ENCODE measurements at places on chromosomes 2 and 18.

DNA sequence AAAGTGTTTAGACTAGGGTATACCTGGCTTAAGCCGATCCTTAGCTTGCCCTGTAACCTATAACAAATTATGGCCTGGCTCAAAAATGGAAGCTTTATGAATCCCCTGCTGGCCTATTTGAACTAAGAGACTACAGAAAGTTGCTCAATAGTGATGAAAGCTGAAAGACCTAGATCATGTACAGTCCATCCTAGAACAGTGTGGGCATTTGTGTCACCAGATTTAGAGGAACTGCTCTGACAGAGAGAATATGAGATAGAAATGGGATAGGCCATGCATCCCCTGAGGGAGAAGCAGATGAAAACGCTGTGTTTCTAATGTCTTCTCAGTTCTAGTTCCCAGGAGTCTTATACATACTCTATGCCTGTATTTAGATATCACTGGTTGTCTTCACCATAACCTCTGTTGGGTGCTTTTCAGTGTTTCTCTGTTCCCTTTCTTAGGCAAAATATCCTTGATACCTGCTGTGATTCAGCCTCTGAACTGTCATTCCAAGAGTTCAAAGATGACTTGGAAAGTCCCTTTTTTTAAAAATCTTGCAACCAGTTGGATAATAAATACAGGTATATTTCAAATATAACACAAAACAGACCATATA, 246.9 kb upstream of the SLC39A10 start:
- DNase-seq = no peak

DNA sequence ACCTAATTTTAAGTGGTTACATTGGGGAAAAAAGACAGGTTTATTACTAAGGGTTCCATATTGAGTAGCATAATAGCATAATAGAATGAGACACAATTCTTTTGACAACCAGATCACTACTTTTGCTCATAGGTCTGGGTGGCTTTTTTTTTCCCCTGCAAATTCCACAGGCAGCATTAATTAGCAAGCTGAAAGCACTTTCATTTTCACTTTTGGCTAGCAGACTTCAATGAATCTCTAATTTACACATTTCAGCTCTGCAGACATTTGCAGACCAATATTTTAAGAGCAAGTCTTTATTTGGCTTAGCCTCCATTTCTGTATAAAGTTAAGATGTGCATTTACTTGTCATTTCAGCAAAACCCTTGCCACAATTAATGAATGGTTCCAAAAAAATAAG, 185.5 kb downstream of the NOL4 start:
- DNase-seq = no peak

- no peak for DNase-seq
Observed at GRCh38 chr18:9855681-9856080, 30.1 kb upstream of the TXNDC2 start.

GRCh38 chr2:189287982-189288521, 108.5 kb upstream of the COL5A2 start:
- DNase-seq = peak; percentile 18

- no peak for DNase-seq
Observed at GRCh38 chr18:48605408-48605845, 66.6 kb downstream of the CTIF start.

DNA sequence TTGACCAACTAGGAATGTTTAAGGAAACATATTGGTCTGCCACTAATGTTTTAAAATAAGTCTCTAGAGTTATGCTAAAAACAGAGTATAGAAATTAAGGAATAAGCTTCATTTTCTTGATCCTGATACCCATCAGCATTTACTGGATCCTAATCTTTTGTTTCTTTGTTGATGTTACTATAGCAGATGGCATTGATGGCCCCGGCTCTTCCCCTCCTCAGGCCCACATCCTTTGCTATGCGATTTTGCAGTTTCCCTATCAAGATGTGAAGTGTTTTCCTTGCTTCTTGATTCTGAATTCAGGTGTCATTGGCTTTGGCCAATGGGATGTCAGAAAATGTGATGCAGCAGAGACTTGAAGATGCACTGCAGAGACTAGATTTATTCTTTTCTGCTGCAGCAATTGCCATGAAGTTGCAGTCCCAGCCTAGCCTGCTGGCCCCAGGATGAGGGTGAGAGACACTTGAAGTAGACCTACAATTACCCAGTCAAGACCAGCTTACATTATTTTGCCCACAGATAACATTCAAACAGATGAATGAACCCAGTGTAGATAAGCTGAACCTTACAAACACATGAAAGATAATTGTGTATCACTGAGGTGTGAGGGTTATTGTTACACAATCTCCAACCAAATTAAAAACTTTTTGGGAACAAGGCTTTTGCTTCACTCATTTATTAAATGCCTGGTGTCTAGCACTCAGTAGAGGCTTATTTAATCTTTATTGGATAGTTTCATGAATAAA, 115.2 kb upstream of the ITGA4 start:
- no peak for DNase-seq

GRCh38 chr18:45806226-45806625, 19.2 kb upstream of the SIGLEC15 start:
- no peak for DNase-seq

DNA sequence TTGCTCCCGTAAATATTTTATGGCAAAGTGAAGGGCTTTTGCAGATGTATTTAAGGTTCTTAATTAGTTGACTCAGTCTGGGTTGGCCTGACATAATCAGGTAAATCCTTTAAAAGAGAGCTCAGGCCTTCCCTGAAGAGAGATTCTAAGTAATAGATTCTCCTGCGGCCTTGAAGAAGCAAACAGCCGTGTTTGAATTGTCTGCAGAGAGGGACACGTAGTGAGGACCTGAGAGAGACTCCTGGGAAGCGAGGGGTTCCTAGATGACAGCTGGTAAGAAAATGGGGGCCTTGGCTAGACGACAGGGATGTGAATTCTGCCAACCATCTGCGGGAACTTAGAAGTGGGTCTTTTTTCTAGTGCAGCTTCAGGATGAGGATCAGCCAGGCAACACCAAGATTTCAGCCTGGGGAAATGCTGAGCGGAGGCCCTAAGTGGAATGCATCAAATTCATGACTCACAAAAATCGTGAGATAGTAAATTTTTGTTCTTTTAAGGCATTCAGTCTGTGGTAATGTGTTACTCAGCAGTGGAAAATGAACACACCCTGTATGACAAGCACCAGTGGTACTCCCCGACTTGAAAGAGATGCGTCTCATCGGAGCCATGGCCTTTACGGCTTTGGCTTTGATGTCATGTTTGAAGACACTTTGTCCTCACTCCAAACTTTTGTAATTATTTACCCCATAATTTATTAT, 62.1 kb upstream of the SMIM21 start:
- DNase-seq = no peak

- DNase-seq = no peak
Observed at GRCh38 chr2:119958670-119959268, 54.1 kb upstream of the EPB41L5 start.

DNA sequence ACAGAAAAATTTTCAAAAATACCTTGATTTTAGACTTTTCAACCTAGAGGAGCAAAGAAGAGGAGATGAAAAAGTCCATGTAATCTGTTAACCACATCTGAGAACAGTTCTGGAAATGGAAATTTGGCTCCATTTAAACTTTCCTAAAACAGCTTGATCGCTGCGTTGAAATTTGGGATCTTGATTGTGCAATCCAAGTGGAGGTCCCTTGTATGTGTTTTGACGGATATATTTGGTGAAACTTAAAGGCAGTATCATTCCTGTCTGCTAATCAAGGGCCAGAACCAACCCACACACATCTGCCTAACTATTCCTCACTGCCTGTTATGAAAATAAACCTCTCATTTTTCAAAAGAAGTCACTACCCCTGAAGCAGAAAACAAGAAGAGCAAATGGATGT, 46.6 kb downstream of the SPATS2L start:
- DNase-seq = no peak

DNA sequence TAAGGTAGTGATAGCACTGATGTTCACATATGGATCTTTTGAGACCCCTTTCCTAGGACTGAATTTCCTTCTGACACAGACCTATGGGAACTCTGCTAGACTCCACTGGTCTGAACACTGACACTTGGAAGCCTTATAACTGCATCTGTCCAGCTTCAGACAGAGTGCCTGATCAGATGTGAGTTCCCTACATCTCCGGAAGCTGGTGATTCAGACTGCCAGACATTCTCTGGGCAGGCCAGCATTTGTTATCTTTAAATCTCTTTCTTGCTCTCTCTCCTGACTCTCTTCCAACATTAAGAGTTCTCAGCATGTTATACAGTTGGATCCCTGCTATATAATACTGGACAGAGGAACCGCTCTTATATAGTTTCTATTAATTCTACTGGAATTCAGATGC, 408.5 kb downstream of the ZEB2 start:
- no peak for DNase-seq

- no peak for DNase-seq
Observed at GRCh38 chr2:172860336-172860707, 124.7 kb downstream of the RAPGEF4 start.

- DNase-seq = no peak
Observed at GRCh38 chr2:230016844-230017243, 51.9 kb downstream of the SLC16A14 start.

GRCh38 chr2:160420711-160421110, 72.9 kb downstream of the RBMS1 start:
- DNase-seq = no peak

DNA sequence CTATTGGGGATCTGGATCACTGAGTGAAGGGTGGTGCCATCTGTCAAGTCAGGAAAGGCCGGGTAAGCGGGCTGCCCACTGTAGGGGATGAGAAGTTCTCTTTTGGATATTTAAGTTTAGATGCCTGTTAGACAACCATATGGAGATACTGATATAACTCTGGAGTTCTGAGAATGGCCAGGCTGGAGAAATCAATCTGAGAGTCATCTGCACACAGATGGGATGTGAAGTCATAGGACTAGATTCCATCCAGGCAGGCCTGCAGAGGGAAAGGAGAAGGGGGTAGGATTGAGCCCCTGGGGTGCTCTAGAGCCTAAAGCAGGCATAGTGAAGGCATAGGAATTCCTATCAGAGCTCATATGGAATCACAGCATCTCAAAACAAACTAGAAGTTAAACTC, 30.1 kb downstream of the SPRED2 start:
- DNase-seq = no peak

- DNase-seq = no peak
Observed at GRCh38 chr2:236790963-236791362, 221.3 kb downstream of the ACKR3 start.

- DNase-seq = no peak
Observed at GRCh38 chr18:34741401-34741800, 31.3 kb downstream of the DTNA start.

DNA sequence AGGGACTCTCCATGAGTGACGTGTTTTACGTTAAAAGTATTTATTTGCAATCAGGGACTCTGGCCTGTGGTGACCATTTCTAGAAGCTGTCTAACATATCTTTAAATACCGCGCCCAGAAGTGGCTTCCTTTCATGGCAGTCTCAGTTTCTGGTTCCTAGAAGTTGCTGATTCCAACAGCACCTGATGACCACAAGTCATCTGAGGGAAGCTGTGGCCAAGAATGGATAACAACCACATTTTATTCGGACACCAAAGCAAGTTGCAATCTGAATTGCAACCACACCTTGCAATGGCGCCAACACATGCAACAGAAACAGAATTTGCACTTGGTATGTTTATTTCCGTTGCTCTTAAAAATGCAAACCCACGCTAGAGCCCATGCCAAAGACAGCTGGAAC, 33.1 kb downstream of the MEX3C start:
- DNase-seq = no peak

DNA sequence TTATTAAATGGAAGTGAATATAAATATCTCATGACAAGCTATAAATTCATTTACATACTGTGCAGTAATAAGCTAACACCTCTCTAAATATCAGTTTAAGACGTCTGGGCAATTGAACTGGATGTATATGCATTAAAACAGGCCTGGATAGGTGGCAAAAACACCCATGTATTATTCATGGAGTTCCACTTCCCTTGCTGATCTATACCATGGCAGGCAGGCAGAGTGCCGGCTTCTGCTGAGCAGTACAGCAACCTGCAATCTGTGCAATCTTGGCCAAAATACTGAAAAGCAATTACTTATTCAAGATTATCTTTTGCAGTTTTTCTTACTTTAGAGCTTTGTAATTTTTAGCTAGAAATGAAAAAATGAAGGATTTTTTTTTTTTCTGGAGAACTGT, 112.1 kb upstream of the PIEZO2 start:
- no peak for DNase-seq

DNA sequence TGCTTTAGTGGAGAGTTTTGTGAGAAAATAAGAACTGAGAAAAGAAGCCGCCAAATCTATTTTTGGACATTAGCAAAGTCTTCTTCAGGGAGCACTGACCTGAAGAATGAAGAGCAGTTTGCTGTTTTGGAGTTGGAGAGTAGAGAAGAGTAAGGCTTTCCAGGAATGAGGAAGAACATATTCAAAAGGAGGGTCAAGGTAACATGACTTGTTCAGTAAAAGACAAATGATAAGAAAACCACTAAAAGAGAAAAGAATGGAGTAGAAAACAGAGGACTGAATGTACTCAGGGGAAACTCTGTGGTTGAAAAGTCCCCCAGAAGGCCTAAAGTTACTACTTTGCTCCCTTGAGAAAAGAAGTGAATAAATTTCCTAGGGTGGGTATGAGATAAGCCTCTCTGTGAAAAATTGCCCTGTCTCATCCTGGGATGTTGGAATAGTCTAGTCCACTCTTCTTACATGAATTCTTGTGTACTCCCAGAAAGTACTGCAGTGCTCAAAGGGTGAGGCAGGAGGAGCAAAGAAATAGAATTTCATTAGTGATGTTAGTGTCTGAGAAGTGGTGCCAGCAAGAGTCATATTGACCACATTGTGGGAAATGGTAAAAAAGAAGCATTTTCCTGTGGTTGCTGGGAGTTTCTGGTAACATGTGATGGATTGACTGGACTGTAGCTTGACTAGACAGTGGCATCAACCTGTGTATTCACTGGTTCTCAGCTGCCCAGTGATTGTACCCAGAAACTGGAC, 27.8 kb downstream of the MBD5 start:
- DNase-seq = no peak

DNA sequence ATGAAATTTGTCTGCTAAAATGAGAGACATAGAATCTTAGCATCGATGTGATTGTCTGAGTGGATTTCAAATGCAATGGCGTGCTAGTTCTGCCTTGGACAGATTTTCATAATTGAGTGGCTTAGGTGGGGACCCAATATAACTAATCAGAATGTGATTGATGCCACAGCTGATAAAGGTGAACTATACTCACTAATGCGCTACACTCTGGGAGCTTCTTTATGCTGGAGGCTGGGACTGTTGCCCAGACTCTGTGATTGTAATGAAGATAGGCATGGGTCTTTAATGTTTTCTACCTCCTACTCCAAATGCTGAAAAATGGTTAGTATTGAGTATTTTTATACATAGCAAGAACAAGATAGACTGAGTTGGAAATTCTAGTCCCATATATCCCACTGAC, 339.5 kb upstream of the SLC39A10 start:
- DNase-seq = no peak

DNA sequence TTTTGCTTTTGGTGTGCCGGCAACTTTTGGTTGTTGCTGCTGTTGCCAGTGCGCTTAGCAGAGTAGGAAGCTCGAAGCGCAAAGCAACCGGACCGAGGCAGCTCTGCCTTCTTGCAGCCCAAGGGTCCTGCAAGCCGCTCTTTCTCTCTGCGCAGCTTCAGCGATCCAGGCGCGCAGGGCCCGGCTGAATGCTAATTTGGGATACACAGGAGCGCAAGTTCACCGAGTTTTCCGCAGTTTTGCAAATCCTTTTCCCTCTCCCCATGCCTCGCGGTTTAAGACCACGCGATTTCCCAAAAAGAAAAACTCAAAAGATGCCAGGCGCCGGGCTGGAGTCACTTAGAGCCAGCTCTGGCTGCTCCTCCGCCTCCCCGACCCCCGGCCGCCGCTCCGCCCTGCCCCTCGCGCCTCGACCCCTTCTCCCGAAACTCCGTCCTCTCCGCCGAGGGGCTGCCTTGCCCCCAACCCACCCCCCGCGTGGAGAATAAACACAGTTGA, 13.5 kb upstream of the SIX3 start:
- DNase-seq = no peak

GRCh38 chr2:66428986-66429612, 5.8 kb upstream of the MEIS1 start:
- no peak for DNase-seq

All from putamen (tissue), 1 donor.